ENCODE measurements at places on chromosomes 11 and 22.
A peak's percentile ranks its signal among the peaks of the same experiment; 100 is the strongest.

DNA sequence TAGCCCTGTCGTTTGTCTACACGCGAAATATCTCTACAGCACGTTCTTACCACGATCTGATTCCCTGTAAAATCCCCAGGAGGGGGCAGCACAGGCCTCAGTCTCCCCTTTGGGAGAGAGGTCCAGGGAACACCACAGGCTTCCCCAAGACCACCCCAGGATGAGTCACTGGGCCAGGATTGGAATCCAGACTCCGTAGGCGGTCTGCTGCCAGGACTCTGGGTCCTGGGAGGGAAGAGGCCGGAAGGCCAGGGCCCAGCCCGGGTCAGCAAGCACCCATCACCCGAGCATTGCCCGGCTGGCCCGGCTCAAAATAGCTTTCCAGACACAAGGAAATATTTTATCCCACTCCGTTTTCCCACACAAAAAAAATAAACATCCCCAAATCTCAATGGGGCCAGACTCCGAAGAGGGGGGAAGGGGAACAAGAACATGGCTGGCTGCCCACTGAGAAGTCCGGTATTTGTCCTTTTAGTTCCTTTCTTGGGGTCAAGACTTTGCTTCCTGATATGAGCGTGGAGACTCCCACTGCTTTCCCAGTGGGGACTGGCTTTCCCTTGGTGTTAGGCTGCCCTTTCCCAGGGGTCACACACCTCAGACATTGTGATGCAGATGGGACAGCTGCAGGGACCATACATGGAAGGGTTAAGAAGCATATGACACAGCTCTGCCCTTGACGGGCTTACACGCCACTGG lies 91.3 kb downstream of the LRRC32 start:
- no peak for DNase-seq

GRCh38 chr11:90500922-90501568 lies 278.2 kb upstream of the CHORDC1 start:
- DNase-seq: no peak

GRCh38 chr11:76803811-76804600 lies 20.9 kb downstream of the TSKU start:
- DNase-seq: no peak

- DNase-seq: no peak
Measured at GRCh38 chr11:19811380-19811779, 98.7 kb downstream of the NAV2 start.

GRCh38 chr11:109519253-109519652 lies 97.3 kb downstream of the C11orf87 start:
- no peak for DNase-seq

DNA sequence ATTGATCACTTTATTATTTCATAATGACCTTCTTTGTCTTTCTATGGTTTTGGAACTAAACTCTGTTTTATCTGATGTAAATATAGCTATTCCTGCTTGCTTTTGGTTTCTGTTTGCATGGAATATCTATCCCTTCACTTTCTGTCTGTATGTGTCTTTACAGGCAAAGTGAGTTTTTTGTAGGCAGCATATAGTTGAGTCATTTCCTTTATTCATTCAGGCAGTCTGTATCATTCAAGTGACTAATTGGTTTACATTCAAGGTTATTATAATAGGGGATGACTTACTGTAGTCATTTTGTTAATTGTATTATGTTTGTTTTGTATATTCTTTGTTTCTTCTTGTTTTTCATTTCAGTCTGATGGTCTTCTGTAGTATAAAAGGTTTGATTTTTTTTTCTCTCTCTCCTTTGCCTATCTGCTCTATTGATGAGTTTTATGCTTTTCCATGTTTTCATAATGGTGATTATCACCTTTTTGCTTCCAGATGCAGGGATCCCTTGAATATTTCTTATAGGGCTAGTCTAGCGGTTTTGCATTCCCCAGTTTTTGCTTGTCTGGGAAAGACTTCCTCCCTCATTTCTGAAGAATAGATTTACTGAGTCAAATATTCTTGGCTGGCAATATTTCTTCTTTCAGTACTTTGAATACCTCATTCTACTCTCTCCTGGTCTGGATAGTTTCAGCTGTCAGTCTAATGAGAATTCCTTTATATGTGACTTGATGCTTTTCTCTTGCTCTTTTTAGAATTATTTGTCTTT lies 50.4 kb downstream of the GDPD4 start:
- peak; percentile 63 for DNase-seq

GRCh38 chr22:20881869-20882815 lies 23.3 kb downstream of the SNAP29 start:
- DNase-seq: no peak

GRCh38 chr11:90204407-90204806 lies 18.4 kb downstream of the CHORDC1 start:
- DNase-seq: no peak

DNA sequence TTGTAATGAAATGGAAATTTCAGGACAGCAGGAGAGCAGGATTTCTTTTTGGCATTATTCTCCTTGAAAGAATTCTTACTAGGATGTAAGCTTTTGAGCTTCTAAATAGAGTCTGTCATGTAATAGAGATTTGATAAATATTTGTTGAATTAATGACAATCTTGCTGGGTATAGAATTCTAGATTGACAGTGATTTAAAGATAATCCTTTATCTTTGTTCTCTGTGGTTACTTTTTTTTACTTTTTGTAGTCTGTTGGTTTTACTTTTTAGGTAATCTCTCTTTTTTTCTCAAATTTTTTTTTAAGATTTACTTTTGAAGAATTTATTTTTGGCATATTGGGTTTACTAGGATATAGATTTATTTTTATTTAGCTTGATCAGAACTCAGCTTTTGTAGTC lies 54.8 kb downstream of the TMEM135 start:
- DNase-seq: no peak

DNA sequence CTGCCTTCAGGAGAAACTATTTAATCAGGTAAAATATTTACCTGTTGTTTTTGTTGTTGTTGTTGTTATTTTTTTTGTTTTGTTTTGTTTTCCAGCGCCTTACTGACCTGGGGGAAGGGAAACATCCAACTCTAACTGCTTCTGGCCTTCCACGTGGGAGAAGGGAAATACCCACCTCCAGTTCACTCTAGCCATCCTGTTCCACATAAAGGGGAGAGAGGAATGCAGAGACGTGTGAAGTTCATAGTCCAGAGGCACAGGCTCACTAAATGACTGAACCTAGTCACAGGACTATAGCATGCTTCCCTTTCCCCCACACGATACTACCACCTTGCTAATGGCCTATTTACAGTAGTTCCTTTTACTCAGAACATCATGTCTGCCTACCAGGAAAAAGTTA lies 72.4 kb upstream of the VSTM5 start:
- DNase-seq: no peak

- DNase-seq: no peak
Measured at GRCh38 chr11:122204206-122204605, 88.2 kb upstream of the BLID start.

GRCh38 chr11:128853559-128853958 lies 13.5 kb downstream of the KCNJ1 start:
- no peak for DNase-seq

- no peak for DNase-seq
Measured at GRCh38 chr22:43501878-43502277, 90.1 kb downstream of the MPPED1 start.

GRCh38 chr22:43004362-43005035 lies 10.4 kb downstream of the PACSIN2 start:
- DNase-seq: peak; percentile 93

GRCh38 chr11:44992774-44993173 lies 42.1 kb upstream of the TP53I11 start:
- no peak for DNase-seq

GRCh38 chr11:13009476-13009920 lies 382 bp downstream of the RASSF10 start:
- DNase-seq: no peak

DNA sequence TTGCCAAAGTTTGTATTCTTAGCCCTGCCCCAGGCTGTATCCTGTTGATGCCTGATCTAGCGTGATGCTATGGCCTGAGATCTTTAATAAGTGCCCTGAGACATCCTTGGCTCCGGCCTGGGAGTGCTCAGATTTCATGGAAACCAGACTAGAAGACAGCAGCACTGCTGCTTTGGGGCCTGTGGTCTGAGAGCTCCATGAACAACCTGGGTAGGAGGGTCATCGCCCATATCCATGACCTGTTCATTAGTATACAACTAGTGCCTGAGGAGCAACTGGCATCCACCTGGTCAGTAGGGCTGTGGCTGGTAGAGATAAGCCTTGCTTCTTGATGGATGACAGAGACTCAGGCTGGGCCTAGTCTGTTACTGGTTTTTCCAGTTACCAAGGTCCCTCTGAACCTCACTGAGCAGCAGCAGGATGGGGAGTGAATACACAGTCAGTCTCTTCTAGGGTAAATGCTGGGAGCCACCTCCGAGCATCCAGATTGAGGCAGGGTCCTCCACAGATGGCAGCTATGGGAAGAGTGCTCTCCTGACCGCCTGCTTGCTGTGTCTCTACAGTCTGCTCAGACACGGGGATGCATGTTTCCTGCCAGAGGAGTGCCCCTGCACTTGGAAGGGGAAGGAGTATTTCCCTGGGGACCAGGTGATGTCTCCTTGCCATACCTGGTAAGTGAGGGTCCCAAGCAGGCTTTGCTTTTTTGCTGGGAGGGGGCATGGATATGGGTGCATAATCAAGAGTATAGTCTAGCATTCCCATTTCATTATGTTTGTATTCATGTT lies 39.0 kb downstream of the OTOG start:
- no peak for DNase-seq

DNA sequence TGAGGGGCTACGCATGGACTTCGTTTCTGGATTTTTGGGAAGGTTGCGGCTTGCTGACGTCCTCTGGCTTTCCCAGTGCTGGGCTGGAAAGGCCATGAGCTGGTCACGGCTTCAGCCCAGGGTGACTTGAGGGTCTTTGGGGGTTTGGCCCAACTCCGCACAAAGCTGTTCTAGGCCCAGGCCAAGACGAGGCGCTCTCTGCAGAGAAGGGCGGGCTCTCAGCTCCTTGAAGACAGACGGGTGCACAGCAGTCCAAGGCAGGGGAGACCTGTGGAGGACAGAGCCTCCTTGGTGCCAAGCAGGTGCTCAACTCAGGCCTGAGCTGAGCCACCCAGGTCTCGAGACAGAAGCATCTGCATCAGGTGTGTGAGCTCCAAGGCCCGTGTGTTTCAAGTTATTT lies 1003.7 kb downstream of the BRD1 start:
- DNase-seq: no peak

DNA sequence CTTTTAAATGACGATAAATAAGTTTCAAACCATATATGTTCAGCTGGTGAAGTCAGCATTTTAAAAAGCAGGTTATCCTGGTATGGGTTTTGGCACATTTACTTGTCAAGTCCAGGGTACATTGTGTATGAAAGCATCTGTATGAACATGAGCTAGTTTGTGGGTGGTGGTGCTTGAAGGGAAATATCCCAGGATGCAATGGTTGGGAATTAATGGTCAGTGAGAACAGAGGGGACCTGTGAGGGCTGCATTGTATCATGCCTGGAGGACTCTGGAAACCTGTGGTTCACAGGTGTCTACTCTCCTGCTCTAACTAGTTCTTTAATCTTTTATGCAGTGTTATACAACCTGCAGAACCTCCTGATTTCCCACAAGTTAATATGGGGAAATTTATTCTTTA lies 5.8 kb downstream of the DEPDC7 start:
- no peak for DNase-seq

- no peak for DNase-seq
Measured at GRCh38 chr22:46018859-46019258, 41.9 kb upstream of the WNT7B start.

GRCh38 chr11:64489831-64490441 lies 101.1 kb upstream of the SLC22A12 start:
- DNase-seq: peak; percentile 13

DNA sequence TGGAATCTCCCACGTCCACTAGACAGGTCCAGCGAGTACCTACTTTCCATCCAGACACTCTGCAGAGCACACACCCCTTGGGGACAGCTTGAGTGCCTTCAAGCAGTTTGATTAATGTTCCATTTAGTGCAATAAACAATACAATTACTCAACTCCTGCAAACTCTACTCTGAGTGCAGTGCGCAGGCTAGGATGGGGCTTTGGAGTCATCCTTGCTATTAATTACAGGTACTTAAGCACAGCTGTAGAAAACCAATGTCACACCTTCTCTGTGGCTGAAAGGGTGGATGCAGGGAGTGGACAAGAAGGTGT lies 82.6 kb downstream of the MN1 start:
- no peak for DNase-seq

- no peak for DNase-seq
Measured at GRCh38 chr11:69703453-69703767, 412 bp downstream of the FGF19 start.

DNA sequence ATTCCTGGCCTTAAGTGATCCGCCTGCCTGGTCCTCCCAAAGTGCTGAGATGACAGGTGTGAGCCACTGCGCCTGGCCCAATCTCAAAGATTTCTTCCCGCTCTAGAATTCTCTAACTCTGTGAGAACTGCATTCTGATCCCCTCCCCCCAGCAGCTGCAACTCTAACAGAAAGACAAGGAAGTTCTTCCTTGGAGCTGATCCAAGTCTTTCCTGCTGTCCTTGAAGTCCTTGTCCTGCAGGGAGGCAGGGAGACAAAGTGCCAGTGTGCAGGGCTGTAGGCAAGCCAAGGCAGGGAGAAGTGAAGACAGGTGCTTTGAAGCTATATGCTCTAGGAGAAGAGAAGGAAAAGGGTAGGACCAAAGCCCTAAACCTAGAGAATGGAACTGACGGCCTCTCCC lies 9.5 kb upstream of the GGA1 start:
- no peak for DNase-seq

DNA sequence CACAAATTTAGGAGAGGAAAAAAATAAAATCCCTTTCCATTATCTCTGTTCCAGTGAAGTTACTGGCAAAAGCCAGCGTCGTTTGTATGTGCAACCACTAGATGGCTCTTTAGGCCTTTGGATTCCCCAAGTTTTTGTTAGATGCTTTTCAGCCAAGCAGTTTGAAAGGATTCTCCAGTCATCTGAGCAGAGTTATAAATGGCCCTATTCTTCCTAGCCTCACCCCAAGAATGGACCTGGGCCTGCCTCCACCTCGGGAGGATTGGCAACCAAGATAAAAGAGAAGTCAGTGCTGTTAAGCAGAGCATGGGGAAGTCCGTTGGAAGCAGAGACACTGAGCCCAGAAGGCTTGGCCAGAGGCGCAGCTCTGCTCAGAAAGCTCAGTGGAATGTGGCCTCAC lies 15.4 kb downstream of the FAM181B start:
- DNase-seq: peak; percentile 27

GRCh38 chr22:32042924-32043323 lies at the start of gene SLC5A1:
Gene SLC5A1 (plus strand): TSS chr22:32043261. CDS start chr22:32043282, 21 bp downstream.
- no peak for DNase-seq

DNA sequence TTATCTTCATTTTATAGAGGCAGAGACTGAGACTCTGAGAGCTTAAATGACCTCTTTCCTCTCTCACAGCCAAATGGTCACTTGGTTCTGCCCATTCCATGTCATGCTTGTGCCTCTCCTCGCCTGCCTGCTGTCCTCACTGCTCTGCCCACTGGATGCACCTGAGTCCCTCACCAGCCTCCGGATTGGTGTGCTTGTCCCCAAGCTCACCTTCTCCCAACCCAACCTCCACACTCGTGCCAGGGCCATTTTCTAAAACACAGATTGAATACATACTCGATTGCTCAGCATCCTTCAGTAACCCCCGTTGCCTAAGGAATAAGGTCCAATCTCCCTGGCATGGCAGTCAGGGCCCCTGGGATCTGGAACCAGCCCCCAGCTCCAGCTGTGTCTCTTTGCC lies 28.4 kb upstream of the NECTIN1 start:
- no peak for DNase-seq
